Stimulated activated CD4-positive, alpha-beta T cell treated with anti-CD3 and anti-CD28 coated beads, Interleukin-1b, Interleukin-23, amount 100 ng/mL, for 24 hours (primary cell): ENCODE measurements at places on chromosomes 3 and 15.

DNA sequence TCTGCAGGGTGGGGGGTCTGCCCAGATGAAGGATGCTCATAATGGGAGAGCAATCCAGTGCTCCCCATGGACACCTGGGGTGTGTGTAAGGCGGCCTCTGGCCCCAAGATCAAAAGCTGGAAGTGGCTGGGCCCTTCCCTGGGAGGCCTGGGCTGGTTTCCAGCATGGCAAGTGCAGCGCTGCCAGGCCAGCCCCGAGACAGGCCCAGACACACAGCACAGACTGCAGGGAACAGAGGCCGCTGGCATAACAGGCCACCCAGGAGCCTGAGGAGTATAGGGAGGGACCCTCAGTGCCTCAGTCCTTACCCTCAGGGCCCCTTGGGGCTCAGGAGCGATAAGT, 10.0 kb downstream of the ITPKA start:
- no peak for DNase-seq

GRCh38 chr3:60989626-60990441, 261.4 kb downstream of the FHIT start:
- DNase-seq: no peak

- no peak for DNase-seq
Measured at GRCh38 chr15:90259524-90259923, 5.9 kb upstream of the NGRN start.

GRCh38 chr15:26157081-26157480, 294.0 kb upstream of the ATP10A start:
- no peak for DNase-seq

- no peak for DNase-seq
Measured at GRCh38 chr3:69972672-69973071, 26.9 kb upstream of the SAMMSON start.

- DNase-seq: no peak
Measured at GRCh38 chr3:62467966-62468722, 94.8 kb upstream of the FEZF2 start.

GRCh38 chr3:64798316-64798715, 110.5 kb upstream of the ADAMTS9 start:
- no peak for DNase-seq

GRCh38 chr3:146650691-146651442, 45.7 kb upstream of the PLSCR5 start:
- DNase-seq: no peak

- DNase-seq: no peak
Measured at GRCh38 chr3:52436500-52437149, 8.3 kb downstream of the SEMA3G start.

- DNase-seq: no peak
Measured at GRCh38 chr3:139655909-139656595, 21.7 kb downstream of the NMNAT3 start.

GRCh38 chr3:172303181-172303580, 145.1 kb downstream of the GHSR start:
- DNase-seq: no peak

GRCh38 chr3:81214631-81215030, 546.8 kb downstream of the GBE1 start:
- no peak for DNase-seq

- no peak for DNase-seq
Measured at GRCh38 chr3:42497009-42497731, 5.3 kb upstream of the VIPR1 start.

DNA sequence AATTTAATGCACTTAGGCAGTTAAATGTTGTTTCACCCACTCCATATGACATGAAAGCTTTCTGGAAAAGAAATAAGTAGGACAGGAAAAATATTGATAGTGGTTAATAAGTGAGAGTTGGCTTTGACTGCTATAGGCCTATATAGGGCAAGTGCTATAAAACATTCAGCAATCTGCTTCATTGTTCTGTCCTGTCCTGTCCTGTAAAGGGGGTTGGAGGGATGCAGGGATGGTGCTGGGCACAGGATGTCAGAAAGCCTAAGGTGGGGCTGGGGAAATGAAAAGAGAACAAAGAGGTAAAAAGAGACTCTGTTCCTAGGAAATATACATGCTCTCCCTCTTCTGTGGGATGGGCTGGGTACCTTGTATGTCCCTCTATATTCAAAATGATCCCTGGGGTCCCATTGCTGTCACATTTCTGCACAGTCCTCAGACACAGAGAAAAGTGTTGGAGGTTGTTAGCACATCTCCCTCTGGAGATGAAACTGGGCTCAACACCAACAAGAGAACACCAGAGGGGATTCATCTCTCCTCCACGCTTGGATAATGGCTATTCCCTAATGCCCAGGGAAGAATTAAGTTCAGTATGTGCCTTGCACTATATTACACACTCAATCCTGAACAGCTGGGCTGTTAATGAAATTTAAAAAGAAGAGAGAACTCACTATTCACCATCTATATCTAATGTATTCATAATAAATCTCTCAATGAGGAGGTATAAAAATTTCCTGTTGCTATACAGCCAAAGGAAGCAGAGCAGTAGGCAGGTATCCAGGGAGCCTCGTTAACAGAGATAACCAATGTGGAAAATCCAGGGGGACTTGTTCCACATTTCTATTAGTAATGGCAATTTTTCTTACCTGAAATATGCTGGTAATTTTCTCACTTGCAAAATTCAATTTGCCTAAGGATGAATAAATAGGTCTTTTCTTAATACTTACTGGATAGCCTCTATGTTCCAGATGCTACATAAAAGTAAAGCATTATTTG, 108.1 kb upstream of the ZBED2 start:
- DNase-seq: no peak

DNA sequence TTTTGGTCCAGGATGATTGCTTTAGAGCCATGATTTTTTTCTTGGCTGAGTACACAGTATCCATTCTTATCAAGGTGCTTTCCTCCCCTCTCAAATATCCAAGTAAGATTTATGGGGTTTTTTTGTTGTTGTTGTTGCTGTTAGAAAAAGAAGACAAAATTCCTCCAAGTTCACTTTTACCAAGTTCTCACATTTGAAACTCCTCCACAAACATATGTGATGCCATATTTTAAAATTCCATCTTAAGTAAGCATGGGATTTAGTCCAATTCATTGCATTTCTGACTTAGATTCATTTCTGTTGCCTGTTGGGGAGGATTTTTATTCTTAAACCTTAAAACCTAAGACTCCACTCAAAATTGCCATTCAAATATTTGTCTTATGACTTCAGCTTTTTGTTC, 128.6 kb upstream of the SPATA12 start:
- DNase-seq: no peak

- no peak for DNase-seq
Measured at GRCh38 chr3:72679540-72680198, 168.6 kb downstream of the SHQ1 start.

DNA sequence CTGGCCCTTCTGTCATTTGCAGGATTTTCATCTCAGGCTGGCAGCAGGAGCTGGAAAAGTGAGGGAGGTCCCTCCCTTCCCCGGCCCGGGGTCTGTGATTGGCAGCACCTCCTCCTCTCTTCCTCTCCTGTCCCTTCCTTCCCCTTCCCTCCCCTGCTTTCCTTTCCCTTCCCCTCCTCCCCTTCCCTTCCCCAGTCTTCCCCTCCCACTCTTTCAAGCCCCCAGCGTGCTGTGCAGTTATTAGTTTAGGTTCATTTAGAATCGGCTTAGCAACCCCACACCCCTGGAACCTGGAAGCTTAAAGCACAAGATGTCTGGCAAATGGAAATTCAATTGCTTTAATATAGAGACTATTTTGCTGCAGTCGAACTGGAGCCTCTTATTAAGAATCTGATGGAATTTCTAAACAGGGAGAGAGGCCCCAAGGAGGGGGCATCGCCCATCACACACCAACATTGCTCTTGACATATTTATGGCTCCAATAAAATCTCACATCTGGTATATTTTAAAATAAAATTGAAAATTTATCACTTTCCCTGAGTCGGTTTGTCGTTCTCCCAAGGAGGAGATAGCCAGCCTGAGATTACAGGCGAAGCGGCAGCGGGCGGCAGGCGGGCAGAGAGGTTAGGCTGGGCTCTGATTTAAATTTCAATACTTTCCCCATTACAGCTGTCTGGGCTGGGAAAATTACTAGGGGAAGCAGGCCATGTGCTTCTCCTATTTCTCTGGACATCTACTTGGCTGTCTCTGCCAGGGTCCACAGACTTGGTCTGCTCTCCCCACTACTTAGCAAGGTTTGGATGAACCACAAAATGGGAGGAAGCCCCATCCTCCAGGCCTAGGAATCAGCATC, 98.9 kb downstream of the LINGO1 start:
- DNase-seq: no peak

GRCh38 chr3:78791753-78792152, 976.0 kb downstream of the ROBO1 start:
- no peak for DNase-seq

DNA sequence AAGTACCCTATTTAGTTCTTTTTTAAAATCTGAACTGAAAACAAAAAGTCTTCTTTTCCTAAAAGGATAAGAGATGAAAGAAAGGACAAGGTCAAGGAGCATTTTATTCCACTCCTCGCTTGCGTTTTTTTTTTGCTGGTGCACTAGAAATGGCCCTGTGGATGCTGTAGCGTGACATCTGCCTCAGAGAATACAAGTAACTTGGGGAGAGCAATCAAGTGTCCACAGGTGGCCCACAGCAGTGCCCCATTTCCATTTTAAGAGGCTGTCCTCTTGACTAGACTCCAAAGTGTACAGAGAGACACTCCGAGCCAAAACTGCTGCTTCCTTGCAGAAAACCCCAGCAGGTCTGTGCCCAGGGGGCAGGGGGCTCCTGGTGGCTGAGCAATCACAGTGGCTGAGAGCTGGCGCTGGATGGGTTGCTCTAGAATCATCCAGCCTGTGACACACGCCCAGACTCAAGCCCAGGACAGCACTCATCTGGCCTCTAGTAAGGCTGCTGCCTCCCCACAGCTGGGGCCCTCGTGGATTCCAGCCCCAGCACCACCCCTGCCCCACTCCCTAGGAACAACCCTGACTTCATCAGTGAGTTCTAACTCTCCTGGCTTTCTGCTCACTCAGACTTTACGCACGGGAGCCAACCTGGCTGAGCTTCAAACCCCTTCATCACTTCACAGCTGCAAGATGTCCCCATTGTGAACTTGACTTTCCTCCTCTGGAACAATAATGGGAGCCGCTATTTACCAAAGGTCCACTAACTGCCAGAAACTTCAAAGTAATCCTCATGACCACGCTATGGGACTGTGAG, 71.1 kb upstream of the SPATA12 start:
- no peak for DNase-seq

DNA sequence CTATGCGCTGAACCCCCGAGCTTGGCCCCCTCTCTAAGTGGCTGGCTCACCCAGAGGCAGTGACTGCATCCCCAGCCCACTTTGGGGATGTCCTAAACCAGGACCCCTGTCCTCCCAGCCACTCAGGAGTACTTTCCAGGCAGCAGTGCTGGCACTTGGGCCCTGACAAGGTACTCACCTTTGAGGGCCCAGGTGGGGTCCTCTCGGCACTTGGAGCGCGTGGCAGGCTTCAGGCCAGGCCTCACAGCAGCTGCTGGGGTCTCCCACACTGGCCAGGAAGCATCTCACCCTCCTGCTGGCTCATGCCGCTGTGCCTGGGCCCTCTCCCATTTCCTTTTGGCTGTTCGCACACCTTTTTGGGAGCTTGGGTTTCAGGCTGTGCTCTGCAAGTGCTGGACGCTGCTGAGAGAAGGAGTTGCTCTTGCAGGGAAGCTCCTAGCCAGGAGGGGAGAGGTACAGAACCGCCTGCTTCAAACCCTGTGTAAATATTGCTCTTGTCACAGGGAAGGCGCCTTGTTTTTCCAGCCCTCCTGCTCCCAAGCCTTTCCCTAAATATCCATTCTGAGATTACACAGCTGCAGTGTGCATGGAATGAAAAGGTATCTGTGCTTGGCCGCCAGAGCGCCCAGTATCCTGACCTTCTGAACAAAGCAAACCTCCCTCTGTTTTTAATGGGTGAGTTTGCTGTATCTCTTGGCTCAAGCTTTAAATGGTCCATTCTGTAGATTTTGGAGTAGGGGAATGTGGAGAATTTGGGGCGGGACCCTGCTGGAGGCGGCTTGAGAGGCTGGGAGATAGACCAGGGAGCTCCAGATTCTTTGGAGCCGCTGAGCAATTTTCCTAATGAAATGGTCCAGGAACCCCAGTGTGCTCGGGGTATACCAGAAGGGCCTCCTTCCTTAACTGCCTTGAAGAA, 45.6 kb downstream of the DNASE1L3 start:
- no peak for DNase-seq

GRCh38 chr3:41182504-41183059, 16.7 kb upstream of the CTNNB1 start:
- no peak for DNase-seq

DNA sequence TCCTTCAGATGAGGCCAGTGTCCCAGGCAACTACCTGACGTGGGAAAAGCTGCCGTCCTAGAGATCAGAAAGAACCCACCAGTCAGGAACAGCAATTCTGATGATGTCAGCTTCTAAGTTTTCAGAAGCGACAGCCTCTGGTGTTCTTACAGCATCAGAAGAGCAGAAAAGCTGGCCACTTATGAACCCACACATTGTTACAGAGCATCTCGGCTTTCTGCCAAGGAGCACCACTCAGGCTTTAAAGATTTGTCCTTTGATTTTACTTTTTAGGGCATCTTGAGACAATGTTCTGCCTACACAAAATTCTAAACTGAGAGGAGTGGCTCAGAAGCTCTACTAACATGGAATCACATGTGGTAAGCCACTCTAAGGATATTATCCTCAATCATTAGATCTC, 49.7 kb upstream of the BOC start:
- DNase-seq: no peak

DNA sequence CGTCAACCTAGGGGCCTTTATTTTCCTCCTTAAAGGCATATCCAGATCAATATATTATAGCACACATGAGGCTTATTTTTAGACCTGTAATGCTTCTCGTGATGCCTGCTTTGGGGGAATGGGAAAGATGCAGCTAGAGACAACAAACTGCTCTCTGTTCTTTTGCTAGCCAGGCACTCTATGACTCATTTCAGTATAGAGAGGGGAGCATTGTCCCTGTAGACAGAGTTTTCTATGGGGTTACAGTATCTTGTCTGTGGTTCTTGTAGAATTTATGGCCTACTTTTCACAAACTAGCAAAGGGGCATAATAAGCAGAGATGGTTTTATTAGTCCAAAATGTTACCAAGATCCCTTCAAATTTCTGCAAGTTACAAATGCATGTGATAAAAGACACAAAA, 305.6 kb downstream of the LSAMP start:
- DNase-seq: no peak

- no peak for DNase-seq
Measured at GRCh38 chr3:106130384-106131198, 261.8 kb upstream of the CBLB start.

DNA sequence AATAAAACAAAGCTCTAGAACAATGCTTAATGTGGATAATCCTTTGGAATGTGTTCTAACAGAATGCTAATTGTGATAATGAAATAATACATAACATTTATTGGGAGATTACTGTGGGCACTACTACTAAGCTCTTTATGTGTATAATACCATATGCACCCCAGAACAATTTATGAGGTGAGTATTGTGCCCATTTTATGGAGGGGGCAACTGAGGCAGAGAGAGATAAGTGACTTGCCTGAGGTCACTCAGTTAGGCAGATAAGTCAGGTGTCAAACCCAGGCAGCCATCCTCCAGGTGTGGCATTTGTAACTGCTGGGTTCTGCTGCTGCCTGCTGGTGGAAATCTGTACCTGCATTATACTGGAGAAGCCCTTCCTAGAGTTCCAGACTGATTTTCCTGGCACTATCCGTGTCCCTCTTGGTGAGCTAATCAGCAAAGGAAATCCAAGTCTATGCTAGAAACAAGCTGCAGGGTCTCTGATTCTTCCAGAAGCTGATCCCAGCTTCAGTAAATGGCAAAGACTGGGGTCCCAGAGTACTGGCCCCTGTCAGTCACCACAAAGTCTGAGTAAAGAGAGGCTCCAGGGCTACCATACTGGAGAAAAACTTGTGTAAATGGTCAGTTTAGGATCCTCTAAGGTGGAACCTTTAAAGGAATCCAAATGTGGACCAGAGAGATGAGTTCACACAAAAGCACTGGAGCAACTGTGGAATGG, 22.6 kb upstream of the RBP1 start:
- no peak for DNase-seq
